ENCODE measurements at places on chromosomes 5 and 9.

- no peak for DNase-seq
These were observed 143.5 kb downstream of the GPBP1 start for GRCh38 chr5:57317341-57317740.

DNA sequence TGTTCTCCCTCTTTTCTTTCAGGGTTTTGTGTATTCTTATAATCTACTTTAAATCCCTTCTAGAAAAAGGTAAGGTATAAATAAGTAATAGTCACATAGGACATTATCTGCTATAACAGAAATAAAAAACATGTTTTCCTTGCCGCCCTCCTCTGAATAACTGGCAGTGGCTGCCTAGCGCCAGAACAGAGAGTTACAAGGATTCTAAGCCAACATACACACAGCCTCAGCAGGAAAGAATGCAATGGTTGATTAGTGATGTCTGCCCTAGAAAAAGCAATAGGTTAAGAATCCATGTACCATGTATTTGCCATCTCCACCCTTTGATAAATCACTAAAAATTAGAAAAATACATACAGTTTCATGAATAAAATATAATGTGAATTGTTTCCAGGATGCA is 4.9 kb downstream of the MED27 start:
- DNase-seq, result no peak

- DNase-seq, result no peak
These were observed 11.5 kb downstream of the CCDC69 start for GRCh38 chr5:151212406-151212798.

GRCh38 chr5:179902763-179903158 is 4.9 kb downstream of the TBC1D9B start:
- no peak for DNase-seq

GRCh38 chr9:79263628-79264027 is 308.1 kb upstream of the TLE4 start:
- no peak for DNase-seq

- DNase-seq, result peak; percentile 63
These were observed at the start of gene PRRC2B for GRCh38 chr9:131393622-131394463. Gene PRRC2B (plus strand): TSS chr9:131394086. CDS start chr9:131430145, 36,059 bp downstream.

GRCh38 chr5:172009536-172010270 is 3.3 kb upstream of the FBXW11 start:
- DNase-seq, result no peak

- no peak for DNase-seq
These were observed 25.4 kb downstream of the RGMB start for GRCh38 chr5:98798847-98799246.

DNA sequence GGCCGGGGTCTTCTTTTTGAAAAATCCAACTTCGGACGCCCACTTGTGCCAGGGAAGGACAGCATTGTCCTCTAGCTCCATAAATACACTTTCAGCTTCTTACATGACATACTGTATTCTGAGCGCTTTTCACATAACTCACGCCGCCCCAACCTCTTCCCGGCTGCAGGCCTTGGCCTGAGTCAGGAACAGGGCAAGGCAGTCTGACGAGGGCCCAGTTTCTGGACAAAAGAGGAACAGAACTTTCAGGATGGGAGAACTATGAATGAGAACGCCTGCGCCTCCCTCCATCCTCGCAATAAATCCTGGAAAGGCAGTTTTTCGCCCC is 650 bp downstream of the DCTN4 start:
- DNase-seq, result no peak

DNA sequence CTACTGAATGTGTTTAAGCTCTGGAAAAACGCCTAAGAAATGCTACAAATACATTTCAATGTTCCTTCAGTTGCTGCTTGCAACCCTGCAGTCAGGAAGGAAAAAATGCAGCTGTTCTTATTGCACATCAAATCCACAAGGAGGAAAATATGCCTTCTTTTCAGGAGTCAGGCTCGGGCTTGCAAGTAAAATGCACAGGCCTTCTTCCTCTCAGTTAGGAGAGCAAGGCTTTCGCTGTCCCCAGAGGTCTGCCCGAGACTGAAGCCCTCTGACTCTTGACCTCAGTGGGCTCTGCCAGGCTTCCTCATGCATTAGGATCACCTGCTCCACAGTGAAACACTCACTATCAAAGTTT is 899 bp upstream of the SHC3 start:
- DNase-seq, result no peak

GRCh38 chr5:68698025-68698940 is 395.5 kb upstream of the SLC30A5 start:
- DNase-seq, result no peak

DNA sequence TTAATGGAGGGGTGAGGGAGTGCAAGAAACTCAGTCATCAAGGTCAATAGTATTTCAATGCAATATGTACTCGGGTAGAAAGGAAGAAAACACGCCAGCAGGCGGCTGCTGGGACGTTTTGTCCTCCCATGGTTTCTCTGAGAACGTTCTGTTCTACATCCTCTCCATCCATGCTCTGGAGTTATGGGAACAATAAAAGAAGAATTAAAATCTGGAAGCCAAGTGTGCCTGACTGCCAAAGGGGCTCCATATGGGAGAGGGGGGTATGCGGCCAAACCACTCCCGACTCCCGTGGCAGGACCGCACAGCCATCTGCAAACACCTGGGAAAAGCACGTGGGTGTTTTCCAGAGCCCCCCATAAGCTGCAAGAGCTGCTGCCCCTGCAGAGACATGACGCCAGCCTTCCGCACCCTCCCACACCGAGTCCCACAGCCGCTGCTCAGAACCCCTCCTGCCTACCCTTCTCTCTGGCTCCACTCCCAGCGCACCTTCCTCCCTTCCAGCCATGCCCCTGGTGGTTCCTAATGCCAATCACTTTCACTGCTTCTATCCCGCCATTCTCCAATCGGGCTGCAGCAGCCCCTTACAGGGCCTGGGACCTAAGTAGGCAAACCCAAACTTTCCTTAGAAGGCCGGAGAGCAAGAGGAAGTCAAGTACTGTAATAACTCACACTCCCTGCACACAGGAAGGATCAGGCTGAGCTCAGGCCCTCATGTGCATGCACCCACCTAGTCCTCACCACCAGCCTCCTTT is 241.6 kb downstream of the SYK start:
- no peak for DNase-seq

DNA sequence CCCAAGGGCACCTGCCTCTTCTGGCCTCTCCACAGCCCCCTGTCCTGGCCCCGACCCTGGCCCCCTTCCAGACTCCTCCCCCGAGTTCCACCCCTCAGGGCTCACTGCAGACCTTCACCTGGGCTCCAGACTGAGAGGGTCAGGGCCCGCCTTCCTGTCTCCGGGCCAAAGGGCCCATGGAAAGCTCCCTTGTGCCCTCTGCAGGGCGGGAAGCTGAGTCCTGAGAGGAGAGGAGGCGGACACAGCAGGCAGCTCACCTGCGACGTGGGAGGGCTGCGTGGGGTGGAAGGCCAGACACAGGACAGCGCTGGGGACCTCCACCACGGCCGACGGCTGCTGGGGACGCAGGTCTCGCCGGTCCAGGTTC is 20.6 kb downstream of the DYNC2I2 start:
- DNase-seq, result peak; percentile 85

- DNase-seq, result no peak
These were observed 15.4 kb downstream of the CCDC69 start for GRCh38 chr5:151208481-151208914.

Data from DMS79 (cell line).